T-helper 1 cell (primary cell): ENCODE measurements at places on chromosomes 11 and 22.

DNA sequence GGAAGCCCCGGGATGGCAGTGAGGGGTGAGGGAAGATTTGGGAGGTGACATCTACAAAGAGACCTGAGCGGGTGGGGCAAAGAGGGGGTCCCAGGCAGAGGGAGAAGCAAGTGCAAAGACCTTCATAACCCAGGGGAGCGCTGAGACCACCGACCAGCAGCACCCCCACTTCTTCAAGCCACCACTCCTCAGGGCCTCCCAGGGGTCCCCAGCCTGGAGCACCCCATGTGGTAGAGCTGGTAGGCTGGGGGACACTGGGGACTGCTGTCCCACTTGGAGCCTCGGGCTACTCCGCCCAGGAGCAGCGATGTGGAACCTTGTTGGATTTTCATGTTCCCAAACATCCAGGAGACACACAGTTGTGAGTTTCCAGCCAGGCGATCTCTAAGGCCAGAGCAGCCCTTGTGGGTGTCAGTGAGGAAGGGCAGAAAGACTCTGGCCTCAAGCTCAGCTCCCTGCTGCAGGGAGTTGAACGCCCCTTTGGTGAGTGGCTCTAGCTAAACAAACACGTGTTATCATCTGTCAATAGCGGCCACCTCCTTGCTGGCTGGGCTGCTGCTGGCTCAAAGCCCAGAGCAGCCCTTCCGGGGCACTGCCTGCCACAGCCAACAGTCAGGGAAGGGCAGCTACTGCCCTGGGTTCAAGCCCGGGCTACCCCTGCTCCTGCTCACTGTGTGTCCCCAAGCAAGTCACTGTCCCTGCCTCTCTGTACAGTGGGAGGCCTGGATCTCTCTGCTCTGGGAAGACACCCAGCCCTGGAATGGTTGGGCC is 25.7 kb upstream of the CHKA start:
- DNase-seq, result no peak

- DNase-seq, result no peak
Observed at GRCh38 chr22:27639248-27640086, 162.1 kb downstream of the MN1 start.

- no peak for DNase-seq
Observed at GRCh38 chr11:122723576-122723975, 68.1 kb downstream of the UBASH3B start.

GRCh38 chr11:95451682-95452081 is 220.7 kb upstream of the SESN3 start:
- no peak for DNase-seq

DNA sequence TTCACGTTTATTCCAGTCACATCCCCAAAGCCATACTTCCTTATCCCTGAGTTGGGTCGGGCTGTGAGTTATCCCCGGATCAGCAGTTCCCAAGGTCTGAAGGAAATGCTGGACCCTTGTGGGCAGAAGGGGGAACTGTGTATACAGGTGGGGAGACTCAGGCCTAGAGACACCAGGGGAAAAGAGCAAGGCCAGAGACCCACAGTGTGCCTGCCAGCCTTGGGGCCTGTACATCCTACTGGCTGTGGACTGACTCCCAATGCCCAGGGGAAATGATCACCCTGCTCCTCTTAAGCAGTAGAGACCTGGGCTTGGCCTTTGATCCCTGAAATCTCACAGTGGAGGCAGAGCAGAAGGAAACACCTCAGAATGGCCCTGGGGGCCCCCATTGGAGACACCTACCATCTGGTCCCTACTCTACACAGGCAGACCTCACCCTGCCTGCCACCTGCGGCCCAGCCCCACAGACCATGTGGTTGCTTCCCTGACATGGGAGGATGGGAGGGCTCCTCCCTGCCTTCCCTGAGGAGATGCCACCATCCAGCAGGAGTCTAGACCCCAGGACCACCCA is 1.3 kb downstream of the SELENOM start:
- DNase-seq, result no peak

- DNase-seq, result no peak
Observed at GRCh38 chr11:60813324-60813723, 28.2 kb downstream of the MS4A10 start.

GRCh38 chr22:42655693-42656092 is 6.5 kb upstream of the CYB5R3 start:
- no peak for DNase-seq

DNA sequence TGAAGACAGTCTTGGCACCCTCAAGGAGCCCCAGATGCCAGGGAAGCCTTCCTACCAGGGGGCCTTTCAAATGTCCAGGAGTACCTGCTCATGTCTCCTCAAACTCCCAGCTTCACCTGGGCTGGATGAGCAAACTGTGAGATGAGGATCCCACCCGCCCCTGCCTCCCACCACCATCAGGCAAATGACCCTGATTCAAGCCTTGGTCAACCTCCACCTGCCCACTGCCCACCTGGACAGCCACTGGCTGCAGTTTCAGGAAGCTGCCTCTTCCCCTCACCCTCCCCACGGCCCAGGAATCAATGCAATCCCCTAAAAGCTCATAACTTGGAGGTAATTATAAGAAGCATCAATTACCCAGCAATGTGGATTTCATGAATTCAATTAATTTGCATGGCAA is 122.7 kb downstream of the BUD13 start:
- DNase-seq, result no peak

DNA sequence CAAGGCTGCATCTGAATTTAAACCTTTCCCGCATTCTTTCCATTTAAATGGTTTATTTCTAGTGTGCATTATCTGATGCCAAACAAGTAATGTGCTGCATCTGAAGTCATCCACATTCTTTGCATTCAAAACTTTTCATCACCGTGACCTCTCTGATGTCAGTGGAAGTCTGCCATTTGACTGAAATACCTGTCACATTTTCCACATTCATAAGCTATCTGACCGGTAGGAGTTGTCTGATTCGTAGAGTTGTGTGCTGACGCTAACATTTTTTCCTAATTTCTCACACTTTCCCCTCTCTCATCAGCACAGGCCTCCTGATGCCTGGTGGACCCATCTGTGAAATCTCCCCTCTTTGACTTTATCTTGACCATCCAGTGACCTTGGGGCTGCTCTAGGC is 79.9 kb upstream of the BARX2 start:
- no peak for DNase-seq

DNA sequence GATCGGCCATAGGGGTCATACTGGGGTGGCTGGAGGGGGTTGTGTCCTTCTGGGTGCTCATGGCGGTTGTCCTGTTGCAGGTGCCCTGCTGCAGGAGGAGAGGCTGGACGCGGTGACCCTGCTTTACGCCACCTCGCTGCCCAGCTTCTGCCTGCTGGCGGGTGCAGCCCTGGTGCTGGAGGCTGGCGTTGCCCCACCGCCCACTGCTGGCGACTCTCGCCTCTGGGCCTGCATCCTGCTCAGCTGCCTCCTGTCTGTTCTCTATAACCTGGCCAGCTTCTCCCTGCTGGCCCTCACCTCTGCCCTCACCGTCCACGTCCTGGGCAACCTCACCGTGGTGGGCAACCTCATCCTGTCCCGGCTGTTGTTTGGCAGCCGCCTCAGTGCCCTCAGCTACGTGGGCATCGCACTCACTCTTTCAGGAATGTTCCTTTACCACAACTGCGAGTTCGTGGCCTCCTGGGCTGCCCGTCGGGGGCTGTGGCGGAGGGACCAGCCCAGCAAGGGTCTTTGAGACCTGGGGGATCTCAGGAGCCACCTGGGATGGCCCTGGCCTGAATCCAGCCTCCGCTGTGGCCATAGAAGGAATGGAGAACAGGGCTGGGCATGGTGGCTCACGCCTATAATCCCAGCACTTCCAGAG is 11.1 kb downstream of the SLC35E4 start:
- no peak for DNase-seq

DNA sequence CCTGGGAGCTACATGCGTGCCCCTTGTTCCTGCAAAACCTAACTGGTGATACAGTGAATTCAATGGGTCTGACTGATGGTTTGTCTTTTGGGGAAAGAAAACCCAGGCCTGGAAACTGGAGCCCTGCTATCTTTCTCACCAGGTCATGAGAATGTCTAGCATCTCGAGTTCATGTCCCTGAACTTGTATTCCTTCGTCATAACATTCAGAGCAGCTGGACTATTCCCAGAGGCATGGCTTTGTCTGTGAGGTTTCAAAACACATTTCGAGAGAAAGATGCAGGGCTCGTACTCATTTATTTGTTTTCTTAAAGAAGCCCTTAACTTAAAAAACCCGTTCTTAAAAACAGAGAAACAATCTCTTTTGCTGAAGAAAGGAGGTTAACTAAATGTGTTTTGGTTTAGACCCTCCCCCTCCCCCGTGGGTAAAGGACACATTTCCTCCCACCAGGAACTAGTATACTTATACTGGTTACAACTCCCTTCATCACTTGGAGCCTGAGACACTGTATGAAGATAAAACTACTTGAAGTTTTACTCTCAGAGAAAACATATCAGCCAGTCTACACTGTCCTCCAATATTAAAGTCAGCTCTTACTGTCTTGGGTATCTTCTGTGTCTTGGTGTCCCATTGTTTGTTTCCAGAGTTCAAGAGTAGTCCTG is 43.2 kb downstream of the ME3 start:
- DNase-seq, result no peak

DNA sequence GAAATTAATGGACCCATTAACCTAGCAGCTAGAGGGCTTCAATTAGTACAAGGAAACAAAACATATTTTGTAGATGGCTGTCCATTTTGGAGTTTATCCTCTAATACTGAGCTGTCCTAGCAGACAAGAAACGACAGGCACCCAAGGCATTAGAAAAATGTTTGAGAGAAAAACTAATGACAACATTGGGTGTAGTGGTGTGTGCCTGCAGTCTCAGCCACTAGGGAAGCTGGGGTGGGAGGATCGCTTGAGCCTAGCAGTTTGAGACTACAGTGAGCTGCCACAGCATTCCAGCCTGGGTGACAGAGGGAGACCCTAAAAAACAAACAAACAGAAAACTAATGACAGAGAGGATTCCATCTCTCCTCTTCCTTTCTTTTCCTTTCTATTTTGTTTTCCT is 1.5 kb downstream of the A4GALT start:
- no peak for DNase-seq

DNA sequence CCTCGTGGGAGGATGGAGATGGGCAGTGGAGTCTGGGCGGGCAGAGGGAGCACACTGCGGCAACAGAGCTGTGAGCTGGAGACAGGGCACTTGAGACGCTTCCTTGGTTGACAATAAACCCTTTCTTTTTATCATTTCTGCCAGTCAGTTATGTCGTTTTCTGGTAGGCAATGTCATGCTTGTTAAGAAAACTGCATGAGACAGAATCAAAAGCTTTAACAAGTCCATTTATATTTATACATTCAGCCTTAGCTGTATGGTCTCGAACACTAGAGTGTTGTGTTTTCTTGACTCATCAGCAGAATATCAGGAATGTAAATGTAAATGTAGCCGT is 31.9 kb downstream of the PPFIA1 start:
- DNase-seq, result no peak

GRCh38 chr11:114044042-114044871 is 15.3 kb upstream of the ZBTB16 start:
- no peak for DNase-seq

DNA sequence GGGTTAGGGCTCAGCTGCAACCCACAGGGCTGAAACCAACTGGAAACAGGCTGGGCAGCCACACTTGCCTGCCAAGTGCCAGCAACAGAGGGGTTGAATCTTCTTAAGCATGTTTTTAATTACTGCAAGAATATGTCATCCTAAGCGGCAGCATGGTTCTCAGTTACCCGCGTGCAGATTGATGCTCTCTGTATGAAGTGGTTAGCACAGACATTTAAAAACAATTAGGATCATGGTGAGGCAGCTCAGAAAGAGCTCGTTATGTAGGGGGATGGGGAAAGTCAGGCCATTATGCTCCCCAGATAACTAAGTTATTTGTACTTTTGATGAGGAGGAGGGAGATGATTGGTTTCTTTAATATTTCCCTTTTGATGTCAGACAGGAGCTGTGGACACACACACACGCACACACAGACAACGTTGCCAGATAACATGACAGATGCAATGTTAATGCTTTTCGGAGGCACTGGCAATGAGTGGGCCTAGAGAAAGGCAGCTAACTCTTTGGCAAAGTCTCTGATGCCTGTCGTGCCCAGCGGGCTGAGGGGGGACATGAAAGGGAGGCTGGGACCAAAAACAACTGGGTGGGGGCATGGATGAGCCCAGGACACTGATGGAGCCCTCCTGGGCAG is 389.7 kb downstream of the NXPE2 start:
- DNase-seq, result no peak

DNA sequence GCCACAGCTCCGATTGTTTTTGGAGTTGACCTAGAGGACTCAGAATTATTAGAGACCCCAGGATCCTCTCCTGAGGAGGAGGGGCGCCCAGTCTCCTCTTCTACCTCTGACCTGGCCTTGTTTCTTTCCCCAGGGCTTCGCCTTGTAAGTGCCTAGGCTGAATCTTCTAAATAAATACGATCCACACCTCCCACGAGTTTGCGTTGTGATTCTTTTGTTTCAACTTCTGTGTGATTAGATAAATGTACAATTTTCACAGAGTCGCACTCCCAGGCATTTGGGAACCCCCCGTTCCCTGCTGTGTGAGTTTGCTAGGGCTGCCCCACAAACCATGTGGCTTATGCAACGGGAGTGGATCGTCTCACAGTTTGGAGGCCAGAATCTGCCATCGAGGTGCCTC is 1.2 kb downstream of the KRTAP5-8 start:
- no peak for DNase-seq

GRCh38 chr11:36306888-36307287 is 10.8 kb downstream of the PRR5L start:
- DNase-seq, result no peak

DNA sequence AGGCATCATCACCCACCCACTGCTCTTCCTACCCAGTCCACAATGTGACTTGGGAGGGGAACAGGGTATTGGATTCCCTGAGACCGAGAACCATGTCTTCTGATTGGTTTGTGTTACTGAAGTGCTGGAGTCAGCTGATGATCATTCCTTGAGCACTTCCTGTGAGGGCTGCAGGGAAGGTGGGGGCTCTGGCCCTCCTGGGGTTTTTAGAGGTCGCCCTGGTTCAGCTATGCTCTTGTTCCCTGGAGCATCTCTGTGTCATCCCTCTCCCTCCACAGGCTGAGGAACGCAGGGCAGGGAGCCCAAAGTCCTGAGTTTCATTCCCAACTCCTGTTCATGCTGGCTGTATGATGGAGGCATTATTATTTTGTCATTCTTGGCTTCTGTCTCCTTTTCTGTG is 6.7 kb downstream of the ZC3H7B start:
- no peak for DNase-seq

GRCh38 chr22:47073075-47073474 is 310.6 kb downstream of the TBC1D22A start:
- no peak for DNase-seq

DNA sequence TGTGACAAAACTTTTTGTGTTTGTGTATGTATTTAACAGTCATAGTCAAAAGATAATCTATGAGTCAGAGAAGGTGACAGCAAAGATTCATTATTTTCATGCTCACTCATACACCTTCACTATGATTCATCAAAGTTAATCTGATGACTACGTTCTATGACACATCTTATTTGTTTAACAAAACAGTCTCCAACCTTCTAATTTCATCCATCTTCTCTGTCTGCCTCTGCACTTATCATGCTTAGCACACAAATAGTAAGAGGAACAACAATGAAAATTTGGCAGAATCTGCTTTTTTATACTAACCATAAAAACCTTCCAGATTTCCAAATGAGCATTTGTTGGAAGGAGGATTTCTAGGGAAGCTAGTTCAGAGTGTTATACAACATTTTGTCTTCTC is 568.9 kb downstream of the LUZP2 start:
- DNase-seq, result no peak
